Renal pelvis (tissue), 12 donors: ENCODE measurements at places on chromosomes 12 and 14. TPM values are rescaled to one million over a fixed set of nuclear protein-coding genes. Genes with fewer than 3 reads are reported as not detected.

The GDF3 gene
- 0.47 TPM for polyA plus RNA-seq

The NEUROD4 gene
- not detected for polyA plus RNA-seq

The RGS6 gene
- 2.0 TPM for polyA plus RNA-seq

The ERP27 gene
- polyA plus RNA-seq = 27.6 TPM

The CCDC175 gene
- 0.73 TPM for polyA plus RNA-seq

The DRAM1 gene
- 20.9 TPM for polyA plus RNA-seq

The ARF6 gene
- 78.4 TPM for polyA plus RNA-seq

The CCDC196 gene
- 0.21 TPM for polyA plus RNA-seq

The ALDH2 gene
- 93.8 TPM for polyA plus RNA-seq

The C12orf60 gene
- 3.9 TPM for polyA plus RNA-seq

The TEX22 gene
- polyA plus RNA-seq = 2.6 TPM

The RNF212B gene
- 2.3 TPM for polyA plus RNA-seq

The HOXC10 gene
- 53.8 TPM for polyA plus RNA-seq

The GPR135 gene
- polyA plus RNA-seq = 5.9 TPM

The KLRD1 gene
- 0.65 TPM for polyA plus RNA-seq

- no peak for DNase-seq
These were observed 1.8 kb downstream of the XRCC3 start for GRCh38 chr14:103713304-103714062.

DNA sequence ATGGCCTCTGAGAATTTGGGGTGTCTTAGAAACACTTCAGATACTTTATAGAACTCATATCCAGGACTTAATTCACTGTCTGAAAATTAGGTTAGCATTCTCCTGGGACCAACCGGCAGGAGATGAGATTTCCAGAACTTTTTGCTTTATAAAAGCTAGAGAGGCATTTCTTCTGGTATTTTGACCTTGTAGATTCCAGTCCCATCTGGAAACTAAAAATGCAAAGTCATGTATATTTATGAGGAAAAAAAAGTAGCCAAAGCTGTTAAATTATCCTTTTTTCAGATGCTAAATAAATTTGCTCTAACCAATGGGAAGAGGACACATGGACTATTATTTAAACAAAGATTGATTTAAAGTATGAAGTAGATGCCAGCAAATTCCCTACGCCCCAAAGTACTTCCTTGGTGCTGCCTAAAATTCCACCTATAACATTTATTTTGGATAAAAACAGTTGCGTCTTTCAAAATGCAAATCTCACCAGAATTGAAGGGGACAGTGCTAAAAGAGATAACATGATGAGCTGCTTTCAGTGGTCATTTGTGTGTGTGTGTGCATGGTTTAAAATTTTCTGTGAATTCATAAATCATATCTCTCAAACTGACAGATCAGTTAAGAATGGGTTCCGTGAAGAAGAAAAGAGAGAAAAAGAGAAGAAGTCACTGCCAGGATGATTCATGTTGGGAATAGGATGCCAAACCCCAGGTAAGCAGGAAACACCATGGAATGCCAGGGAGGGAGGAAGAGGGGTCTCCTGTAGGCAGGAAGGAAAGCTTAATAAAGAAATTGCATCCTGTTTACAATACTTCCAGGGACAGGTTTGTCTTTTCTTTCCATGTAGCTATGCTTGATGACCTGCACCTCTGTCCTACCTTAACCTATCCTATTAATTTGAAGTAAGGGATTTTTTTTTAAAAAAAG lies 97.7 kb upstream of the RGS6 start:
- DNase-seq = no peak

DNA sequence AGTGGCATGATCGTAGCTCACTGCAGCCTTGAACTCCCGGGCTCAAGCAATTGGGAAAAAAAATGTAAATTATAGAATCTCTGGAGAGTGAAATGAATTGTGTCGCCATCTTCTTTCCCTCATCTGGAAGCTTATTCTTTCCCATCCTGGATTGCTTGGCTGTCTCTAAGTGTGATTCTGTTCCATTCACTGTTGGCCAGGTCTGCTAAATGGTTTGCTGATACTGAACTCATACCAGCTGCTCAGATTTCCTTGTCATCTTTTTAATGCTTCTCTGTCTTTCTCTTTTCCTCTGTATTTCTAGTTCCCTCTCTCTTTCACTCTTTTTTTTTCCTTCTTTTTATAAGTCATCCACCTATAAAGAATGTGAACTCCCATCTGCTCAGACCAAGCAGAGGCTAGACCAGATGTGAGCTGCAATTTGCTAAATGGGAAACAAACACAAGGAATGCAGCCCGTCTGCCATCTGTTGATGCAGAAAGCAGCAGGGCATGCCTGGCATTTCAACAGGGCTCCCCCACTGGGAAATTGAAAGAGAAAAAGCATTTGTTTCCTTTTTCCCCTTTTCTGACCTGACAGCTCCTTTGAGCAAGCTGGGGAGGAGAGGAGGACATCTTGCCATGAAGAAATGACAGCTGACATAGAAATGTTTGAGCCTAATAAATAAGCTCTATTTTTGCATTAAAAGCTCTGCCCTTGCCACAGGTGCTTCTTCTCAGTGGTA lies 1823.6 kb upstream of the FLRT2 start:
- DNase-seq = no peak

- no peak for DNase-seq
These were observed 57.8 kb upstream of the VRK1 start for GRCh38 chr14:96739200-96739910.

DNA sequence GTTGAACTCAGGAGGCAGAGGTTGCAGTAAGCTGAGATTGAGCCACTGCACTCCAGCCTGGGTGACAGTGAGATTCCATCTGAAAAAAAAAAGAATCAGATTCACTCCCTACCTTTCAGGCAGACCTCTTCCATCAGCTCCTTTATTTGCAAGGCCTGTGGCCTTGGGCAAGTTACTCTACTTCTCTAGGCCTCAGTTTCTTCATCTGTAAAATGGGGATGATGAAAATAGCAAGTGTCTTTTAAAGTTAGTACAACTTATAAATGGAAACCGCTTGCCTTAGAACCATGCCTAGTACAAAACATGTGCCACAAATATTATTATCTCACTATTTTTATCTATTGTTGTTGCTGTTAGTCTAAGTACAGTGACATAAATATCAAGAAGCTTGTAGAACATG lies 84.3 kb downstream of the STAB2 start:
- DNase-seq = no peak

GRCh38 chr12:69332815-69333358 lies 15.3 kb upstream of the LYZ start:
- DNase-seq = no peak

- no peak for DNase-seq
These were observed 43.1 kb upstream of the GTF2A1 start for GRCh38 chr14:81263777-81264410.

DNA sequence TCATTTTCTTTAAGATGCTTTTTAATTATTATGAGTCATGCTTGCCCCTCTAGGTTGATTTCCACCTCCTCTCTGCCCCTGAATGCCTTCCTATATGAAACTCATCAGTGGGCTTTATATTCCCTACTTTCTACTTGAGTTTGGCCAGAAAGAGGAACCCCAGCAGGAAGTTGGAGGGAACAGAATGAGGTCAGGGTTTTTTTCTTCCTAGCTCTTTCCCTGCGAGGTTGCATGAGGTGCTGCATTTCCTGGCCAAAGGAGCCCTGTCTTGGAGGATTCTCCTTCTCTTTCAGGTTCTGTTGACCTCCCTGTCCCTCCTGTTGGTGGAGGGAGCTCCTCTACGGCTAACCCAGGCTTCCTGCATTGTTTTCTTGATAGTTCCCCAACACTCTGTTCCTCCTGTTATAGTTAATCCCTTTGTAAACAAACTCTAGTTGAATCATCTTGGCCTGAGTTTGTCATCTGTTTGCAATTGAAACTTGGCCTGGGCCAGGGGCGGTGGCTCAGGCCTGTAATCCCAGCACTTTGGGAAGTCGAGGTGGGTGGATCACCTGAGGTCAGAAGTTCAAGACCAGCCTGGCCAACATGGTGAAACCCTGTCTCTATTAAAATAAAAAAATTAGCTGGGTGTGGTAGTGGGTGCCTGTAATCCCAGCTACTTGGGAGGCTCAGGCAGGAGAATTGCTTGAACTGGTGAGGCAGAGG lies 15.3 kb upstream of the SPIC start:
- no peak for DNase-seq

GRCh38 chr12:83843541-83843940 lies 1069.1 kb downstream of the SLC6A15 start:
- no peak for DNase-seq

DNA sequence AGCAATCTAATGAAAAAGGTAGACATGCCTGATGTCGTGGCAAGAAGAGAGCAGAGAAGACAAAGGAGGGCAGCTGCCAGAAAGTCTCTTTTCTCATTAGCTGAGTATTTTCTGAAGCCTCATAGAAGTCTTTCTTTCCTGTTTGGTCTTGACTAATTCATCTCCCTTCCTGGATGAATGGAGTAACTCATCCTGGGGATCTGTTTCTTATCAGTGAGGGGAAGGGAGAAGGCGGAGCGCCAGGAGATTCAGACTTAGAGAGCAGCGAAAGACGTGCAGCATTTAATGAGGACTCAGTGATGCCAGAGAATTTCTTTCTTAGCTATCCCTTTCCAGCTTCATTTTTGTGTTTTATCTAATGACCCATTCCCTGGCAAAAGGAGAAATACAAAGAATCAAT lies 89.4 kb downstream of the SLC15A4 start:
- DNase-seq = no peak

DNA sequence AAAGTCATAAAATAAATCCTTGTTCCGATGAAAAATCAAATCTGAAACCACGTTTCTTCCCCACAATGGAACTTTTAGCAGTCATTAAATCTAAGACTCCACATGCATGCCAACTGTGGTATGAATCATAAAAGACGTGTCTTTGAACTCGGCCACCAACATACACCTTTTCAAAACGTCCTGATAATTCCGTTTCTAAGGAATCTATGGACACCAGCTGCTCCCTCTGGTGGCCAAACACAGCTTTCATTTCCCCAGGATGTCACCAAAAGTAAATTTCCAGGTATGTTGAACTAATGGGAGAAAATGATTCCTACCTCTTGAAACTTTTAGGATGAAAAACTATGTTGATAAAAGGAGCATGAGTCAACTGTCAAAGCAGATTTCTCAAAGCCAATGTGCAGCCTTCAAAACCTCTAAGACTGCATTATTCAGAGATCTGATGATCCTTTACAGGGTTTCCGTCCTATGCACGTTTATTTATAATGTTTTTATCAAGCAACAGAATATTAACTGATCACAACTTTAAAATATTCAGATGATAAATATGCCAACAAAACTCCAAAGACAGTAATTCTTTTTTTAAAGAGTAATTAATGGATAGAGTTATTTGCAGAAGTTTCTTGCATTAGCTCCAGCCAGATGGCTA lies 96.2 kb downstream of the CIT start:
- DNase-seq = peak; percentile 34

DNA sequence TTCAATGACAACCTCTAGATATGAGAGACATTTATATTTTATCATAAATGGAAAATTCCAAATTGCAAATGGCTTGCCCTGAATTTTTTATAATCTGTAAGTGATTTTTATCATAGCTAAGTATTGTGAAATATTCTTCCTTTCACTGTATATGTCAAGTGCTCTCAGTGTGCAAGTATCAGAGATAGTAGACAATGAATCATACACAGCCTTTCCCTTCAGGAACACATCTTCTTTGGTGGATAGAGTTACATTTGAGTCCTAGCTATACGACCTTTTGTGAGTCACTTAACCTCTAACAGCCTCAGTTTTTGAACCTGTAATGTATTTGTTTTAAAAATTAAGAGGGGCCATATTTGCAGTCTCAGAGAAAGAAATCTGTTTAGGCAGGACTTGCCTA lies 350.7 kb upstream of the SEL1L start:
- DNase-seq = no peak

- no peak for DNase-seq
These were observed 784 bp downstream of the RPL6 start for GRCh38 chr12:112408621-112409020.

- no peak for DNase-seq
These were observed 29.8 kb downstream of the MED21 start for GRCh38 chr12:27052176-27052575.

DNA sequence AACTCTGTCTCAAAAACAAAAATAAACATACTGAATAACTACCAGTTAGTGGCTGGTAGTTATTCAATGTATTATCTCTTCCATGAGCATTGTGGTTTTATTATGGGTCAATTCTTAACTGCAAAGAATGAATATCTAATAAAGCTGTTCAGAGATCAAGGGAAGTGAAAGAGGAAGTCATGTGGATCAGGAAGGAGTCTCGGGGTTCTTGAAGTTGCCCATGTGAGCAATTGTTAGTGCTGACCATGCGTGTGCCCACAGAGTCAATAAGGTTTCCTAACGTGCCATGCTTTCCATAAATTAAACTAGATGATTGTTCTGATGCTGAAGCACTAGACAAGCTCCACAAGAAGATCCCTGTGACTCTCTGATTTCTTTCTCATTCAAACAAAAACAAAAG lies 136.5 kb upstream of the CPSF6 start:
- no peak for DNase-seq

DNA sequence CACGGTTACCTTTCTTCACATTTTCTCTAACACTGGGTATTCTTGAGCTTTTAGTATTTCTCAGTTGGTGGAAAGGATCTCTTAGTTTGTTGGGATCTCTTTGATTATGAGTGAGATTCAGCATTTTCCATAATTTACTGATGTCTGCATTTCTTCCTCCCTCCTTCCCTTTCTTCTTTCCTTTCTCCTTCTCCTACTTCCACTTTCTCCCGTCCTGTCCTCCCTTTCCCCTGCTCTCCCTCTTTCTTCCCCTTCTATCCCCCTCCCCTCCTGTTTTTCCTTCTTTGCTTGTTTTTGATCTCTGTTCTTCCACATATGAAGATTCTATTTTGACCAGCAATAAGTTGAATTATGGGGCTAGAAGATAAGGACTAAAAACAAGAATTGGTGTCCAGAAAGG lies 66.9 kb downstream of the FUT8 start:
- no peak for DNase-seq

DNA sequence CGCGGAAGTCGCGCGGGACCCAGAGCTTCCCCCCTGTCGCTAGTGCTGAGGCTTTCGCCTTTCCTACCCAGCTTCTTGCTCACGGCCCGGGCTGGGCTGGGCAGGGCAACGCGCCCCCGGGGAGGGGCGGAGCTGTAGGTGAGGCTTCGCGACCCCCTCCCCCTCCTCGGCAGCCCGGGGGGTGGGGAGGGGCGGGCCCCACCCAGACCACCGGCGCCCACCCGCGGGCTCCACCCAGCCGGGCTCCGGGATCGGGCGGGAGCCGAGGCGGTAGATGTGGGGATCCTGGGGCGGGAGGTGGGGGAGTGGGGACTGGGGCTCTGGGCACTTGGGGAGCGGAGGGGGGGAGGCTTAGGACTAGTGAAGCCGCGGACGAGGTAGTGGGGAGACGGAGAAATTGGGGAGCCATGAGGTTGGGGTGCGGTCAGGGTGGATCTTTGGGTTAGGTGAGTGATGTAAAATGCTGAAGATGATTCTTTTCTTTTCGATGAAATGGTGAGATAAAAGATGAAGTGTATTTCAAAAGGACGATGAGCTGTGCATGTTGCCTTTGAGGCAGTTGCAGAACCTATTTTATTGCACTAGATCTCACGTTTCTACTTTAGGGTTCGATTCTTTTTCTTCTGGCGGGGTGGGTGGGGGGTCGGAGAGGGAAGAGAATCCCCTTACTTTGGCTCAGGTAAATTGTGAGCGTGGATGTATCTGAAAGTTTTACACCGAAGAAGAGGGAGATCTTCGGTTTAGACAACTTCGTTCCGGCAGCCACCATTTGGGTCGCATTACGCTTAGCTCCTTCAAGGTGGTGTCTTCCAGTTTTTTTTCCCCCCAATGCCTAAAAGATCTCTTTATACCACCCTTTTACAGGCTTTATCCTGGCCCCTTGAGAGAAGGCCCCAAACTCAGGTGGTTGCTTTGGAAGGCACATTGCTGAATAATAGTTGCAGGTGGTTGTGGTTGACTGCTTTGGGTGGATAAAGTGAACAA lies 619 bp downstream of the ERC1 start:
- DNase-seq = peak; percentile 45
